ENCODE measurements at places on chromosomes 7 and 10.

DNA sequence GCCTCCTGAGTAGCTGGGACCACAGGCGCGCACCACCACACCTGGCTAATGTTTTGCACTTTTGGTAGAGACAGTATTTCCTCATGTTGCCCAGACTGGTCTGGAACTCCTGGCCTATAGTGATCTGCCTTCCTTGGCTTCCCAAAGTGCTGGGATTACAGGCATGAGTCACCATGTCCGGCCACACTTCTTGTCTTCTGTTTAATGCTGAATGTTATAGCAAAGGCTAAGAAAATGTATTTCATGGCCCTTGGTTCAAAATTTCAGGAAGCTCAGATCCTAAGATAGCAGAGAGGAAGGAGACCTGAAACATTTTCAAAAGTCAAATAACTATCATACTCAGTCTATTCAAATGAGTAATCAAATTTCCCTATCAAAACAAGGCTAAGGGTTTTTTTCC, 229.6 kb downstream of the BAMBI start:
- DNase-seq, result no peak

- no peak for DNase-seq
These were observed 45.0 kb downstream of the ALOX5 start for GRCh38 chr10:45418849-45419675.

DNA sequence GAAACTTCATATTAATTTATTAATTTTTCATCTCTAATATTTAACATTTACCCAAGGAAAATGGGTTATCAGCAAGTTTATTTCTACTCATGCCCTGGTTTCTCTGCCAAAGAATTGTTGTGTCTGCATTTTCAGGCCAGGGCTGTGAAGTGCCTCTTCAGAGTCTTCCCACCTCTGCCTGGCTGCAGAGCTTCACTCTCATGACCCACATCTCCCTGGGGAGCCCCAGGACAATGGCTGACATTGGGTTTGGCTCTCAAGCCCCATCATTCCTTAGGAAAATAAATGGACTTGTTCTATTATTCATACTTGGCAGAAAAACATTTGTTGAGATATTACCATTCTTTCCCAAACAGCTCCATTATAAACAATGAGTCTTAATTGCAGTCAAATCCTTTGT, 30.3 kb downstream of the CACNA2D1 start:
- DNase-seq, result no peak

DNA sequence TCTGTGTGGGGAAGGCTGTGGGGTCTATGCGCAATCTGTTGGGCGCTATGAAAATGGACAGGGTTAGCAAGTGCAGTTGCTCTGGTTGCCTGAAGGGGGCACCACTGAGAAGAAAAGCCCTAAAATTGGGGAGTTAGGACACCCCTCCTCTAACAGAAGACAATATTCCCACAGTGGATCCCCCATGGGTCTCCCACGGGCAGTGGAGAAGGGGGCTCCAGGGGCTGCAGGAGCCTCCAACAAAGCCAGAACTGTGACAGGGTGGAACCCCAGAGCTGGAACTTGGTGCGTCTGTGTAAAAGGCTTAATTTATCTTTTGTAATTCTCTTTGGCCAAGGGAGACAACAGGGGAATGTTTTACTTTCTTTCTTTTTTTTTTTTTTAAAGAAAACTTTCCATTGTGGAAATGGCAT, 12.5 kb upstream of the COL13A1 start:
- DNase-seq, result no peak

DNA sequence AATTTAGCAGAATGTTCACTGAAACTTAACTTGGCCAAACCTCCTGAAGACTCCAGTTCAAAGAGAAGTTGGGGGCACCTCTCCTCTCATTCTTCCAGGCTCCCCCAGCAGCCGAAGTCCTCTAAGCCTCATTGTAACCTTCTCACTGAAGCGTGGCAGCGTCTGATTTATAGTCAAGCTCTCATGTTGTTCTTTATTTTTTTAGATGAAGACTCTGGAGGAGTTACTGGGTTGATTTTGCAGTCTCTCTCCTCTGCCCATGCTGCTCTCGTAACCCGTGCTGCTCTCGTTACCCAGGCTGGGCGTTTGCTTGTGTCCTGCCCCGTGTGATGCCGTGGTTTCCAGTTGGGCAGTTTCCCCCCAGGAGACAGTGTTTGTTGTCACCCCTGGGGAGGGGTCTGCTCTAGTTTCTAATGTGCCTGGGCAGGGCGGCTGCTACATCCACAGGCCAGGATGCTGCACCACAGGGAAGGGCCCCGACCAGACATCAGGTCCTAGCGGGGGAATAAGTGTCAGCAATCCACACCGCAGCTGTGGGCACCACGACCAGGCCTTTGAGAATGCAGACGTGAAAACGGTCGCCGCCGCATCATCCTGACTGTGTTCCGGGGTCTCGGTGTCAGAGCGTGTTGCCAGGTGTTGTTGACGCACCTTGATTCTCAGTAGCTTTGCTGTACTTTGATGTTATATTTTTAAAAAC, 65.2 kb downstream of the WDR37 start:
- DNase-seq, result no peak

DNA sequence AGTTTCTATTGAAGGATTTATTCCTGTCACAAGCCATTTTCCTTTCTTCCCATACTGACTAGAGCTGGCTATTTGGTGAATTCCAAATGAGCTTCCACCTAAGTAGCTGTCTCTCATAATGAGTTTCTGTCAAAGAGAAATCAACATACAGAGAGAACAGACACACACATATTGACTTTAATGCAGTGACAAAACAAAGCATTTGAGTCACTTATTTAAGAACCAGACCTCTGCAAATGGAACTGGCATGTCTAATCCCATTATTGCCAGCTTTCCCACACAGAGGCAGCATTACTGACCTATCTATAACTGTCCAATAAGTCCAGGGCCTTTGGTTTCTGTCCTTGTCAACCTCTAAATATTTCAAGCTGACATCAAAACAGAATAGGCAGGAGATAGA, 179.3 kb upstream of the CSTF2T start:
- no peak for DNase-seq

DNA sequence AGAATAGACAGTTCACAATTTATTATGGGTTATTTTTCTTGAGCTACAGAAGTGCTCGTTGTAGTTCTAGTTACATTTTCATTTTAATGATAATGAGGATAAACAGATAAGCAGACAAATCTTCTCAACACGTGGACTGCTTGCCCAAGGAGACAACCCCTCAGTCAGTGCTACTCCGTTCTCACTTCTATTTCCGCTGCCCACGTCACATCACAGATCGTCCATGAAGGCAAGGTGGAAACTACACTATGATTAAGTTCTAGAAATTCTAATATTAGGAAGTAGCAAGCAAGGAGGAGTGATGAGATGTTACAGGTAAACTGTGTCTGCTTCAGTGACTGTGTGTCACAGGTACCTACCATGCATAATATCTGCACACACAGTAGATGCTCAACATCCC, 210.5 kb downstream of the CHCHD3 start:
- no peak for DNase-seq

- no peak for DNase-seq
These were observed 176.8 kb downstream of the PKD1L1 start for GRCh38 chr7:47771336-47771989.

DNA sequence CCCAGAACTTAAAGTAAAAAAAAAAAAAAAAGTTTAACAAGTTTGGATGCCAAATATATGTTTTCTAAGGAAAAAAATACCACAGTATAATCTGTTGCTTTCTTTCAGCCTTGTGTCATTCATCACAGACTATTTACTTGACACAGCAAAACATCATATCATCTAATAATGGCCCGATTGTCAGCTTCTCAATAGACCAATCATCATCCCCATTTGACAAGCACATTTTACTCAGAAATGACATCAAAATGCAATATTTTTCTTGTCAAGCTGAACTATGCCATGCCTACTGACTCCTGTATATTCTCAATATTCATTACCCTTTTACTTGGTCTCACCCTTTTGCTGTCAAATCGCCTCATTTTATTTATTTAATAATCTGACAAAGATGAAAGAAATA, 249.7 kb downstream of the NRG3 start:
- no peak for DNase-seq

- no peak for DNase-seq
These were observed 809.5 kb upstream of the CELF2 start for GRCh38 chr10:10208196-10208595.

DNA sequence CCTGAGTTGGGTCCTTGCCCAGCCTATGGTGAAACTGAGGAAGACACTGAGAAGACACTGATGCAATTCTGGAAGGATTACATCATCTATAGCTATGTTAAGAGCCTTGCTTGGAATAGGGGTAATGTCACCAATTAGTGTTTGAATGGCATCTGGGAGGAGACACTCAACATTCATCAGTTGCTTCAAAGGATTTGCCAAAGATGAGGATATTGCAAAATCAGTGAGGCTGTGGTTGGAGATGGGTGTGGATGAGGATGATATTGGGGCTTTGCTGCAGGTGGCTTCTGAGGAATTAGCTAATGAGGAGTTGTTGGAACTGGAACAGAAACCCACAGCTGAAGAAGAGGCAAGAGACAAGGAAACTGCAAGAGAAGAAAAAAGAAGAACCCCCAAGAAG, 146.7 kb upstream of the SP4 start:
- DNase-seq, result no peak

GRCh38 chr7:123472750-123473445, 61.5 kb downstream of the IQUB start:
- DNase-seq, result no peak

DNA sequence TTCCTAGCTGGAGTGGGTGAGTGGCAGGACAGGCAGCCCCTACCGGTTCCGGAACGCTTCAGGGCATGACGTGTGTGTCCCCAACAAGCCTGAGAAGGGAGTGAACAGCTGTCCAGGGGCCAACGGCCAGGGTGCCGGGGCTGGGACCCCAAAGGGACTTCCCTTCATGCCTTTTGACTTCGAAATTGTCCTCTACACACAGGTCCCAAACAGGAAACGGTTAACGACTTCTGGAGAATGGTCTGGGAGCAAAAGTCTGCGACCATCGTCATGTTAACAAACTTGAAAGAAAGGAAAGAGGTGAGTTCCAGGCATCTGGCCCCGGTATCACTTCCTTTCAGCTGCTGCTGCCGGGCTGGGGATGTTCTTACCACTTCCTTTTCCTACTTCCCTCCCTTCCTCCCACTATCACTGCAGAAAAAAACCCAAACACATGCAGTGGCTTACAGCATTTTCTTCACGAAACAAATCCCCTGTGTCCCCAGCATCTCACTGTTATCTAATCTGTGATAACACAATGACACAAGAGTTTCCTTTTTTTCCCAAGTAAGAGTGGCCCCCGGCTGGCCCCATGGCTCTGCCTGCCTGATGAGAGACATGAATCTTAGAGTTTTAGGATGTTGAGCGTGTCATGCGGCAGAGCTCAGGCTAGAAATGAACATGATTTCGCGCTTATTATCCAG, 63.2 kb downstream of the MKI67 start:
- no peak for DNase-seq

GRCh38 chr7:73817121-73817520, 13.7 kb upstream of the CLDN4 start:
- no peak for DNase-seq

GRCh38 chr7:57867884-57868701, 418.1 kb downstream of the ZNF716 start:
- no peak for DNase-seq

GRCh38 chr10:49335364-49335972, 36.5 kb downstream of the C10orf71 start:
- DNase-seq, result no peak

Data from NCI-H2029 treated with DMSO at 0.1 percent for 48 hours (cell line).